ENCODE measurements at places on chromosomes 7 and 10.

DNA sequence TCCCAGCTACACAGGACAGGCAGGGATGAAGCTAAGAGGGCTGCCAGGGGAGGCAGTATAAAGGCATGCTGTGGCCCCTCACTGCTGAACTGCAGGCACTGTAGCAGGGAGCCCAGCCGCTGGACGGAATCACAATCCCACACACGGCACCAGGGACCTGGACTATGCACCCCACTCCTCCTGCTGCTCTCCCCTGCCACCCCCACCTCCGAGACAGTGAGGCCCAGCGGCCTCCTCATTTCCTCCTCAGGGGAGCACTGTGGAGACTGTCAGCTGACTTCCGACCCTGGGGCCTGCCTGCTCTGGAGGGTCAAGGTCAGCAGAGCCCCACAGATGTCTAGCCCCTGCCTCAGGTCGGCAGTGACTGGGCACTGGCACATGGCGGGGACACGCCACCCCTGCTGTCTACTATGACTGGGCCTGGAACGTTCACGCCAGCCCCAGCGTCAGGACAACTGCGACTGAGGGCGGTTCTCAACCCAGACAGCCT, 92.7 kb downstream of the FAM53B start:
- DNase-seq = no peak

DNA sequence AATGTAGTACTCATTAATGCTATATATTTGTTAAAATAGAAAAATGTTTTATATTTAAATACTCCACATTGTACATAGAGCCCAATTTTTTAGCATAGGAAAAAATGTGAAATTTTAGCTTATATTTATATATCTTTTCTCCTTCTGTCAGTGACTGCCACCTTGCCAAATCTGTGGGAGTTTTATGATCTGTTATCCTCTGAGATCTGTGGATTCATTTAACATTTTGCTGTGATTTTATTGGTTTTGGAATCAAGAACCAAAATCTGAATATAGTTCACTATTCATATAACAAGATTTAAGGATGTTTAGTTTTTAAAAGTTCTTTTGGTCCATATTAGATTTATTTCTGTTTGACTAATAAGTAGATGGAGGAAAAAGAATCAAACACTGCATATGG, 127.9 kb downstream of the PPP1R9A start:
- no peak for DNase-seq

- no peak for DNase-seq
These were observed at the start of gene C10orf67 for GRCh38 chr10:23344241-23344841. Gene C10orf67 (minus strand): TSS chr10:23344797. CDS start chr10:23344774, 23 bp downstream.

- peak; percentile 17 for DNase-seq
These were observed 7.3 kb downstream of the FGFBP3 start for GRCh38 chr10:91901784-91902677.

DNA sequence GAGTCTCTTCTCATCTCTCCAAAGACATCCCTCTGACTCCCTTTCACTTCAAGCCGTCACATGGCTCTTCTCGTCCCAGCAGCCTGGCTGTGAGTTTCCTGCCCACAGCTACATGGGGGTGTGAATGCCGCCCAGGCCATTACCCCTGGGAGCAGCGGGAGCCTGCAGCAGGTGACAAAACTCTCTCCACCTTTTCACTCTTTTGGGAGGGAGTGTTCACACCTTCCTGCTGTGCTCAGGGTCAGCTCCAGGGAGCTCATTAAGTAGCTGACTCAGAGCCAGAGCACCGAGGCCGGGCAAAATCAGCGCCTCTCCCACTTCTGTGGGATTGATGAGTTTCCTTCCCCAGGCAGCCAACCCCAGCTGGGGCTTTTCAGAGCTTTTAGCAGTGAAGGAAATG, 271.3 kb downstream of the TYW1 start:
- DNase-seq = no peak

DNA sequence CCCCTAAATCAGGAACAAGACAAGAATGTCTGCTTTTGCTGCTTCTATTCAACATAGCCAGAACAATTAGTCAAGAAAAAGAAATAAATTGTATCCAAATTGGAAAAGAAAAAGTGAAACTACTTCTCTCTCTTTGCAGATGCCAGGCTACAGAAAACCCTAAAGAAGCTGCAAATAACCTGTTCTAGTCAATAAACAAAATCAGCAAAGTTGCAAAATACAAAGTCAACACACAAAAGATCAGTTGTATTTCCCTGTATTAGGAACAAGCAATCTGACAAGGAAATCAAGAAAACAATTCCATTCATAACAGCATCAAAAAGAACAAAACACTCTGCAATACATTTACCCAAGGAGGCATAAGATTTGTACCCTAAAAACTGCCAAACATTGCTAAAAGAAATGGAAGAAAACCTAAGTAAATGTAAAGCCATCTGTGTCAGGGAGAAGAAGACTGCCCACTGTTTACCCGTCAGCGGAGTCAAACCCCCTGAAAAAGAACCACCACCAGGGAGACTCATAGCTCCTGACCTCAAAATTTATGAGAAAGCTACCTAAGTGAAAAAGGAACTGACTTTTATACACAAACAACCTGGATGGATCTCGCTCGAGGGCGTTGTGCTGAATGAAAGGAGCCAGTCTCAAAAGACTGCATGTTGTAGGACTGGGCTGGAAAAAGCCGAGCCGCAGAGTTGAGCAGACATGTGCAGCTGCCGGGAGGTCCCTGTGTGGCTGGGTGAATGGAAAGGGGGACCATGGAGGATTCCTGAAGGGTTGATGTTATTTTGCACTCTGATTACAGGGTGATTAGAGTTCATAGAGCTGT, 263.1 kb downstream of the MAD1L1 start:
- no peak for DNase-seq

- DNase-seq = no peak
These were observed 573 bp downstream of the TFR2 start for GRCh38 chr7:100640517-100641440.

- no peak for DNase-seq
These were observed 134.3 kb upstream of the PDE1C start for GRCh38 chr7:32204361-32205018.

DNA sequence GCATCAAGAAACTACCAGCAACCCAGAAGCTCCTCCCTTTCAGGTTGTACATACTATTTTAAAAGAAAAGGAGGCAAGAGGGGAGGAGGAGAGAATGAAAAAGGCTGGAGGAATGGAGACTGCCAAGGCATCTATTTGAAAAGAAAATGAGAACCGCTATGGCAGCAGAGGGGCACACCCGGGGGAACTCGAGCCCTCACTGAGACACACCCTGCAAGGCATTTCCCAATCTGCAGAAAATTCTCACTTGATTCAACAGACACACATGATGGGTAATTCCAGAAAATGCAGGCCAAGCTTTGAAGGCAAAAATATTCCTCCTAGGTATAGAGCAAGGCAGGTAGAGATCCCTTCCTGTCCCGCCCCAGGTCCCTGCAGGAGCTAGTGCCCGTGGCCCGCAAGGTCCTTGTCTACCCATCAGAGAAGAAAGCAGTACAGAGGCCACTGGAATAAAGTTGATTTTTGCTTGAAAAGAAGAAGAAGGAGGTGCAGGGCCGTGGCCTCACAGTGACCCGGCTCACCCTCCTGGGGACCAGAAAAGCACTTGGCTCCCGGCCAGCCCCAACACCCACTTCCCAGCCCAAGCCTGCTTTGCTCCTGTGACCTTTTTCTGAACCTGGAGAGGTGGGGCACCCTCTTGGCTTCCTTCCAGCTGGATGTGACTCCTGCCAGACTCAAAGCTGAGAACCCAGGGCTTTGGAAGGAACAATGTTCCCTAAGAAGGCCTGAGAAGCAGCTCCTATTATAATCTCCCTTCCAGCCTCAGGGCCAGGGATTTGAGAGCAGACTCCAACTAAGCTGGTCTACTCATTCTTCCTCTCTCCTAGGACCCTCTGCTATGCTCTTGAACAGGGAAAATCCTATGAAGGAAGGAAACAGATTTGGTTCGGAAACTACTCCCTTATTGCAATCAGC, 6.2 kb upstream of the PIK3CG start:
- no peak for DNase-seq

- DNase-seq = no peak
These were observed 124.0 kb downstream of the IQUB start for GRCh38 chr7:123410273-123410904.

DNA sequence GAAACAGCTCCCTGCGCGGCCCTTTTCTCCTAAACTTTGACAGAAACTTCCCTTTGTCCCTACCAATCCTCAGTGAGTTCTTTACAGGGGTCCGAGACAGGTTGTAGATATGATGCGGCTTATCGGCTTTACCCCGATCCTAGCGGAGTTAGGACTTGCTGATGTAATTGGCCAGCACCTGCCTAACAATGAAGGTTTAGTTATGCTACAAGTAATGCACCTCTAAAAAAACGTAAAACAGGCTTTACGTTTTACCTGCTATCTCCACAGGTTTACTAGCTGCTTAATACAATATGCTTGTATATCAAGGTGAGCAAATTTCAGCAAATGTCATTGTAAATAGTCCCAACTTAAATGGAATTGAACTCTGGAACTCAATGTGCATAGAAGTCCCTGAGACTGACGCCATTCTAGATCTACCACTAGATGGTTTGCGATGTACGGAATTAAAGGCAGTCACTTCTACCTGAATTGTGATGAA, 697 bp upstream of the SNX13 start:
- DNase-seq = peak; percentile 20

DNA sequence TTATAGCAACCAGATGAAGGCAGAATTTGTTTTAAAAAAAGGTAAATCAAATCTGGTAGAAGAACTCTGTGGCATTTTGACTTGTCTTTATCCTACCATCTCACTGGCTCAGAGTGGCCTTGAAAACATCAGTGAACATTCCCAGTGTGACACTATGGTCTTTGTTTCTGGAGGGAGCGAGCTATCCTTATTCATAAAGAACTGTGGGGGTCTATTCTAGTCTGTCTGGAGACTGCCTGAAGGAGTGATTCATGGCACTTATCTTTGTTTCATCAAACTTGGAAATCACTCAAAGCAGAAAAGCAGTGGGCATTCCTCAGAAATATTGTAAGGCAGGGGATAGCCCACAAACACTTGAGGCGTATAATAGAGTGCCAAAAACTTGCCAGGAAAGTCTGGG, 719.1 kb downstream of the PCDH15 start:
- DNase-seq = no peak

GRCh38 chr7:152130658-152131590, 105.5 kb downstream of the GALNT11 start:
- no peak for DNase-seq

DNA sequence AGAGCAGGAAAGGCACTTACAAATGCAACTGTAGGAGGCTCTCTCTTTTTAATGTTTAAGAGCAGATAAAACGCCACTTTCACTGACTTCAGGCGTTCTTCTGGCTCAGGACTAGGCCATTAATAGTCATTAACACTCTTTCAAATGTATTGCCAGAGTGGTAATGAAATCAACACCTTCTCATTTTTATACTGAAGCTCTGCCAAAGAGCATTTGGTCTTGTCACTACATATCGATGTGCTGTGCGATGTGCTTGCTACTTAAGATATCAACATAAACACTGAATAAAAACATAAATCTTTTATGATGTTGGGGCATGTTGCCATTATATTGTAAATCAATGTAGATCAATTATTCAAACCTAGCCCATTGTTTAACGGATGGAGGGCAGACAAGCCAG, 634.7 kb downstream of the ARL4A start:
- DNase-seq = no peak

DNA sequence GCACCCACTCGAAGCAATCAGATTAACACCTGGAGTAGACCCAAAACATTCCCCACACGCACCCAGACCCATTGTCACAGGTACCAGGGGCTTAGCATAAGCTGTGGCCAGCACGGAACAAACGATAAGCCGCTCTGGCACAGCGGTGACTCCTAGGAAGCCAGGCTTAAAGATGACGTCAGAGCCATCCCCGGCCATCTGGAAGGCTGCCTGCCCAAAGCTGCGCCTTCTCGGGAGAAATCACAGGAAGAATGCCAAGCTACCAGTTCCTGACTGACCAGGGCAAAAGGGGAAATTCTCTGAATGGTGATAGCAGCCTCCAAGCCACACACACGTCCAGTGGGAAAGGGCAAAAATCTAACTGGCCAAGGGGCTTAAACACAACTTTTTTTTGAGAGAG, 13.0 kb upstream of the WIPI2 start:
- no peak for DNase-seq

DNA sequence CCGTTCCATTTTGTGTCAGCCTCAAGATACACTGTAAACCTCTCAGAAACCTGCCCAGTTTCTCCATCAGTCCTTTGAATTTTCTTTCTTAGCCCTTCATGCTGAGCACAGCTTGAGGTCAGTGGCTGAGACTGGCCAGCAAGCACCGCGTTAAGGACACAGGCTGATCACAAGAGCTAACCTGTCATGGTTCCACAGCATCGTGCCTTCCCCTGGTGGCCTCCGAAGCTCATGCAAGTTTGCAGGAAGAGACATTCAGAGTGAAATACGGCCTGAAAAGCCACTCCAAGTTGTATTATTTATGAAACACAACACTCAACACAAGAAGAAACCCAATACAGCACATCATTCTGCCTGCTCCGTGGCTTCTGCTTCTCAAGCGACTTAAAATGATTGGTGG, 57.0 kb upstream of the PFKP start:
- no peak for DNase-seq

DNA sequence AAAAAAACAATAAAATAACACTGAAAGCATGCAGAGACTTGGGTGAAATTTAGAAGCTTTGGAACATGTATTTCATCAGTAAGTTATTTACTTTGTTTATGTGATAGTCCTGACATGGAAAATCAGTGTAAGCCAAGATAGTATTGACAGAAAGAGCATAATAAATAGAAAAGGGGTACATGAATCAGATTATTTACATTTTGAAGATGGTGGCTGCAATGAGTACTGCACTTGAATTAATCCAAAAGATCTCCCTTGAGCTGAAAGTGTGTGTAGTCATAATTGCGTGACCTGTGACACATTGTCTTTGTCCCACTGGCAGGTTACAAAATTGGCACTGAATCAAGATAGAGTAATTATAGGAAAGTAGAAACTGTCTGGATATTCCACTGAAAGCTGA, 562.9 kb downstream of the GFRA1 start:
- DNase-seq = no peak

DNA sequence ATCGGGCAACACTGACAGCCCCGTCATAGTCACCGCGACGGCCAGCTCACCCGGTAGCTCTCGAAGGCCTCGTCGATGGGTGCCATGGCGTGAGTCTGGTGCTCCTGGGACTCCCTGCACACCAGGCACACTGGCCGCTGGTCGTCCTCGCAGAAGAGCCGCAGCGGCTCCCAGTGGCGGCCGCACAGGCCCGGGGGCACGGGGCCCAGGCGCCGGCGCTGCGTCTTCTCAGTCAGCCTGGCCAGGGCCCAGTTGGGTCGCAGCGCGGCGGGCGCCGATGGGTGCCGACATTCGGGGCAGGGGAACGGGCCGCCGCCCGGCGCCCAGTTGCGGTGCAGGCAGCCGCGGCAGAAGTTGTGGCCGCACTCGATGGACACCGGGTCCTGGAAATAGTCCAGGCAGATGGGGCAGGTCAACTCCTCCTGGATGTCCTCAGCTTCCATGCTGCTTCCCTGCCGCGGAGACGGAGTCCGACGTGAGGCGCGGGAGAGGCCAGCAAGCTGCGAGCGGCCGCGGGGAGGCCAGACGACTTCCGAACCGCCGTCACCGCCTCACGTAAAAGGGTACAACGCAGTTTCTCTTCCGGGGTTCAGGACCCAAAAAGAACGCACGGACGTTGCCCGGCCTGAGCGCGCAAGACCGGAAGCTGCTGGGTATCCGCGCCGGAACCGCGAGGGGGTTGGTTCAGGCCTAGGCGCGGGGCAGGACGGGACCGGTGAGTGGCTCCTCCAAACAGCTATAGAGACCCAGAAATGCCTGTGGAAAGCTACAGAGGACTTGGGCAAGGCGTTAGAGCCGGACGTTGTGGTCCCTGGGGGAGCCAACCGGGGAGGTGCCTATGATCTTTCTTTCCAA, at the start of gene TRIM4:
TSS of gene TRIM4 (minus strand) at position 572 of the 855 bp plus-strand sequence. CDS start at position 443, 129 bp downstream.
- DNase-seq = peak; percentile 85

- DNase-seq = no peak
These were observed 4.4 kb upstream of the PDLIM1 start for GRCh38 chr10:95295031-95295755.

GRCh38 chr7:98456866-98457265, 56.0 kb upstream of the BAIAP2L1 start:
- DNase-seq = no peak

All from hematopoietic multipotent progenitor cell treated with erythropoietin and hydrocortisone succinate and interleukin-3 and kit ligand, for 15 days (in vitro differentiated cells).